ENCODE measurements at places on chromosomes 12 and 14.

GRCh38 chr14:68774771-68775613 lies 17.9 kb downstream of the ZFP36L1 start:
- DNase-seq, result no peak

DNA sequence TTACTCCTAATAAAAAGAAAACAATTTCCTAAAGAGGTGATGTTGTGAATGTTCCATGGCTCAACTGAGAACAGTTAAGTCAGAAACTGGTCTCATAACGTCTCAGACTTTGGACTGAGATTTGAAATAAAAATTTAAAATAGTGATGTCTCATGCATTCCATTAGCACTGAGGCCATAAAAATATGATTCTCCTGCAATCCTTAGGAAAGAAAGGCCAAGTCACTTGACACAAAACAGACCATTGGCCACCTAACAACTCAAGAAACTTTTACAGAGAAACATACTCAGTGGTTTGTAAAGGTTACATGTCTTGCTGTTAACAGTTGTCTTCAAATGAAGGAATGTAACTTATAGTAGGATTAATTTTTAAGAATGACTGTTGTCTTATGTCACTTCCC lies 58.1 kb downstream of the STAB2 start:
- no peak for DNase-seq

GRCh38 chr14:76138119-76138757 lies 13.5 kb upstream of the GPATCH2L start:
- no peak for DNase-seq

- no peak for DNase-seq
Observed at GRCh38 chr12:70351076-70351475, 15.0 kb upstream of the KCNMB4 start.

- DNase-seq, result no peak
Observed at GRCh38 chr12:568486-568885, 94.8 kb downstream of the NINJ2 start.

Measured in NCI-H1436 (cell line).